Amniotic epithelial cell (primary cell): ENCODE measurements at places on chromosomes 5 and 9.

- no peak for DNase-seq
Measured at GRCh38 chr5:98218838-98219237, 554.6 kb upstream of the RGMB start.

GRCh38 chr5:72938206-72938605 is 17.6 kb upstream of the FCHO2 start:
- DNase-seq: no peak

DNA sequence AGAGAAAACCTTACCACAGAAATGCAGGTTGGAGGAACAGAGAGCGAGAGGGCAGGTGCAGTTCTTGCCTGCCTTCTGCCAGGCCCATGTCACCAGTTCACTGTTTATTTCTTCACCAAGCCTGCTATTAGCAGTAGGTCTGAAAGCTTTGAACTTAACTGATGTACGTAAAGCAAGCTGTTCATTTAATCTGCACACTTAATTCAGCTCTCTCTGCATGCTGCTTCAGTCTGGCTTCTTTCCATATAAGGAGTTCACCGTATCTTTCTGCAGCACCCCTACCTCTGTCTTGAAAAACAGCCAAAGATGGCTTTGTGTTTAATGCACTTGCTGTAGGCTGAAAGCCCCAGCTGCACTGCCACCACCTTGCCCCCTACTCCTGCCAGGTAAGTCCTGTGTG is 205.1 kb downstream of the RAB3C start:
- no peak for DNase-seq

- DNase-seq: no peak
Measured at GRCh38 chr5:170430866-170431437, 41.8 kb upstream of the KCNMB1 start.

GRCh38 chr5:114055318-114056184 is 306.3 kb upstream of the KCNN2 start:
- peak; percentile 42 for DNase-seq

DNA sequence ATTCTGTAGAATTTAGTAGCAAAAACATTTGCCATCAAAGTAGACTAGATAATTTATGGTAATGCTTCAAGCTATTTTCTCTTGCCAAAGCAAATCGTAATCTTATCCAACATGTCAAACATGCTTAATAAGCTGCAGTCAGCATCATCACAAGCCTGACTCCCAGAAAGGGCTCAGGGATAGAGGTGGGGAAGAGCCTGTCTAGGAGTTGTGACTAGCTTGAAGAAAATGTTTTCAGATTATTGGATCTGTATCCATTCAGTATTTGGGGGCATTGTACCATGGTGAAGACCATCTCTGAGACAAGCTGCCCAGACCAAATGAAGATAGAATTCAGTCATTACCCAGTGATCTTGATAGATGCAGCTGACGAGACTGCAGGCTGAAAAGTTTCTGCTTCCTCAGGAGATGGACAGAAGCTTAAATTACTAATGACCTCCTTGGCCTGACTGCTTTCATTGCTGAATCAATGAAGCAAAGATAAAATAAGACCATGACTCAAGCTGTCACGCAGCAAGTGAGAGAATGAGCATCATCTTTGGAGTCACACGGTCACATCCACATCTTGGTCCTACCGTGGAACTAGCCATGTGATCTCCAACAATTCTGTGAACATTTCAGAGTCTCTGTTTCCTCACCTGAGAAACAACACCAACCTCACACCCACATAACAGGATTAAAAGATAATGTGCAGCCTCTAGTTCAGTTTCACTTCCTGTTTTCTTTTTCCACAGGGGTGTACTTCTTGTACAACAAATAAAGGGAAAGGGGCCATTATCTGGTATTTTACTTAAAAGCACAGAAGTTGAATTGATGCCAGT is 9.4 kb downstream of the ERAP2 start:
- no peak for DNase-seq

- DNase-seq: peak; percentile 23
Measured at GRCh38 chr5:134982230-134982629, 14.5 kb downstream of the CATSPER3 start.

- no peak for DNase-seq
Measured at GRCh38 chr5:103923616-103924168, 361.1 kb upstream of the NUDT12 start.

GRCh38 chr5:146291421-146292074 is 47.1 kb upstream of the POU4F3 start:
- DNase-seq: peak; percentile 40

- DNase-seq: no peak
Measured at GRCh38 chr5:156685481-156685880, 164.6 kb upstream of the PPP1R2B start.
